ENCODE measurements at places on chromosomes 2 and 18.

GRCh38 chr2:18907508-18907907 is 318.1 kb upstream of the NT5C1B start:
- DNase-seq, result no peak

- no peak for DNase-seq
These were observed 79.0 kb upstream of the ID2 start for GRCh38 chr2:8602809-8603208.

DNA sequence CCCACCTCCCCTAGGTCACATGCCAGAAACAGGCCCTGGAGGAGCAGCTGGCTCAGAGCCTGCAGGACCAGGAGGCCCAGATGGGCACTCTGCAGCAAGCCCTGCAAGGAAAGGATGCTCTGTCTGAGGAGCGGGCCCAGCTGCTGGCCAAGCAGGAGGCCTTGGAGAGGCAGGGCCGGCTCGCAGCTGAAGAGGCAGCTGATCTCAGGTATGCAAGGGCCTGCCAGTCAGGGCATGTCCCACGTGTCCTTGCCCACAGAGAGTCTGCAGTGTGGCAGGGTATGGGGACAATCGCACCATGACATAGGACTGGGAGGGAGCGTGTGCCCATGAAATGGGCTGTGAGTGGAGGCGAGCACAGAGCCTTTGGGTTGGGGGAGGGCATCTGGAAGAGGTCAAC is 39.9 kb downstream of the CROCC2 start:
- no peak for DNase-seq

- DNase-seq, result peak; percentile 72
These were observed 144.3 kb upstream of the MAP3K20 start for GRCh38 chr2:172931256-172931894.

- DNase-seq, result no peak
These were observed 514 bp downstream of the PAX8 start for GRCh38 chr2:113278073-113278741.

DNA sequence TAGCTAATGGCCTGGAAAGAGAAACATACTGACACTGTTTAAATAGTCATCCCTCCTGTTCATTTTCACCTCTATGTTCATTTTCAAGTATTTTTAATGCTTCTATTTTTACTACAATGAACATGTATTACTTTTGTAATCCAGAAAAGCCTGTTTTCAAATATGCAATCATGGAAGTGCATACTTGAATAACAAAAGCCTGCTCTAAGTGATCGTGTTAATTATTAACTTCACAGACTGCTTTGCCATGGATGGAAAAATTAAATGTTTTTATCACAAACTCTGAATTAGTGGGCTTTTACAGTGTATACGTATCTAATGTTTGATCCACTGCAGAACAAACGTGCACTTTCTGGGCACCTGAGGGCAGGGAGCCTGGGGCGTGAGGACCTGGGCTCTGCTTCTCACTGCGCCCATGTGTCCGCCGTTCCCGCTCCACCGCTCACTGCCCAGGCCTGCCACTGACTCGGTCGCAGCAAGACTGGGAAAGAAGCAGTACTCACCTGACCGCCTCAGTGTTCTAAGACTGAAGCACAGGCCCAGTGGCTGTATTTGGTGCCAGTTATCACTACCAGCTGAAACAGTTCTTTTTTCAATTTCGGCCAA is 80.6 kb downstream of the UXS1 start:
- no peak for DNase-seq

- DNase-seq, result no peak
These were observed 92.3 kb downstream of the GYPC start for GRCh38 chr2:126748188-126748760.

DNA sequence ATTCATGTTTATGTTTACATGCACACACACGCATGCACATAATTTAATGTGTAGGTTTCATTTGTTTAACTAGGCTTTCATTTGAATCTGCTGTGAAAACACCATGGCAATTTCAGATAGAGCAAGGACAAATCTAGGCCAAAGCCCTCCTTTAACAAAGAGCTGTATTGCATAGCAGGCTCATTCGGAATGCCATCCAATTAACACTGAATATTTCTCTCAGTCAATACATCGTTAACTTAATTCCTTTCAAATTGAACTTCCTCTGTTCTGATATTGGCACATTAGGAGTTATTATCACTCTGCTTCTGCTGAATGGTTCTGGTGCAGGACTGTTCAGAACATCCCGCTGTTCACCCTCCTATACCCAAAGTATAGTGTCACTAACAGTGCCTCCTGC is 435.1 kb upstream of the CDH20 start:
- no peak for DNase-seq

DNA sequence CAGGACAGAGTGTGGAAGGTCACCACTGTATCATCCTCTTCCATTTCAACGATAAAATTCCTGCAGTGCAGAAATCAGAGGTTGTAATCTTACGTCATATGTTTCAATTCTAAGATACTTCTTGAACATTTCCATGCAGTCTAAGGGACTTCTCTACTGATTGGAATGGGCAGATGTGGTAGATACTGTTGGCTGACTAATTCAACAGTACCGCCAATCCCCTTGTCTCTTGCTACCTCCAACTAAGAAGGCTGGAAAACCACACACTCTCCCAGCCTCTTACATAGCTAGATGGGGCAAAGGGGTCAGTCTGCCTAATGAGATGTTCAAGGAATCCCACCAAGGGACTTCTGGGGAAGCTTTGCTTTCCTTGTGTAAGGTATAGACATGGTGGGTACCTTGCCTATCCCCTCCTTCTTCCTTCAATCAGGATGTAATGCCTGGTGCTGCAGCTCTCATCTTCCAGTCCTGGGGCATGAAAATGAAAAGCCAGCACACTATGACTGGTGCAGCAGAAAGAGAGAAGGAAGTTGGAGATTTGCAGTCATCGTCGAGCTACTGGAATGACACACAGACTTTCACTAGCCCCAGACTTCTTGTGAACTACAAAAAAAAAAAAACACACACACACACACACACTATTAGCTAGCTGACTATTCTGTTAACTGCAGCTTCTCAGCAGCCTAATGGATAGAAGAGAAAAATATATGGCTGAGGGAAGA is 84.1 kb downstream of the ALPK2 start:
- DNase-seq, result no peak

DNA sequence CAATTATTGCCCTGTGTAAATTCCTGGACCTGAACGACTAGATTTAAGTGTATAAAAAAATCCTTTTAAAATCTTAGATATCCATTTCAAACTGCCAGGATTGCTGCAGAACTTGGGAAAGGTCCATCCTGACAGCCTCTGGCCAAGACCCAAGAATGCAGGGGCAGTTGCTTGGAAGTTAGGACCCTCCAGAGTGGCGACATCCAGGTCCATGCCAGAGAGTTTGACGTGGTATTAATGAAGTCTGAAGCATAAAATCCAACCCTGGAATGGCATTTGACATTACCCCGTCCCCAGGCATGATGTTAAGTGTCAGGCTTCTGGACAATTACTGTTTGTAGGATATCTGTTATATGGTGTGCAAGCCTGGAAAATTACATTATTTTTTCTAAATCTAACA is 810.2 kb downstream of the CNTNAP5 start:
- DNase-seq, result no peak

- DNase-seq, result no peak
These were observed 367.6 kb downstream of the RND3 start for GRCh38 chr2:150119819-150120218.

DNA sequence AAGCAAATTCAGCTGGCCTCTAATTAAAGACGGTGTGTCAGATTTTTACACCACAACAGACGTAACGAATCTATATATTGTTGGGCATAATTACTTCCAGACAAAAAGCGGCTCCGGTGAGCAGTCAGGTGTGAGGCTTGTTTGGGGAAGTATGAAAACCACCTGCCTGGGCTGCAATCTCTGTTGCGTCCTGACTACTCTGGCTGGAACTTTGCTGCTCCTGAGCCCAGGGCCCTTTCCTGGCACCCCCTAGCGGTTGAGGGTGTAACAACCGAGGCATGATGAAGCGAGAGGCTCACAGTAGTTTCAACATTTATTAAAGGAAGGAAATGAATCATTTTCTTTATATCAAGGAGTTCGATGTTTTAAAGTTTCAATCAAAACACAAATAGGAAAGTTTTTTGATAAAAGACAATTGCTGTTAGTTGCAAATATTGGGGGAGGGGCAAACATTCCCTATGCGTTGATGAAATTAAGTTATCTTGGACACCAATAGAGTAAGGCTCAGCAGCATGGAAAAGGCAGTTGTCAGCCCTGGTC is 10.6 kb upstream of the ITGB6 start:
- peak; percentile 47 for DNase-seq

- no peak for DNase-seq
These were observed 194.3 kb downstream of the LDLRAD4 start for GRCh38 chr18:13412901-13413300.

All from HFF-Myc (cell line).